ENCODE measurements at places on chromosomes 7 and 10. TPM values are rescaled to one million over a fixed set of nuclear protein-coding genes. Genes with fewer than 3 reads are reported as not detected.

DNA sequence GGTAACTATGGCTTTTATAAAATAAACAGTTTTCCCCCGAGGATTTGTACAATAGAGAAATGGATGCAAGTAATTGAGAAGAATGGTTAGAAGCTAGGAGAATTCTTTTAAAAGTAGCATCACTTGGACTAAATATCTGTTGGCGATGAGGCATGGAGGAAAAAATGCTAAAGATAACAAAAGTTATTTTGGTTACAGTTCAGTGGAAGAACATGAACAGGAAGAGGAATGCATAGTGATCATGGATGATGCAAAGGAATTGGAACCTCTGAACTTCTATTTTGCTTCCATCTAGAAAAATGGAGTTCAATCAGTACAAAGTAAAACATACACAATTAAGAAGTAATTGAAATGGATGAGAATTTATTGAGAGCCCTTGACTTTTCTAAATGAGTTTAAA is 32.9 kb downstream of the ENTPD1 start:
- peak; percentile 22 for DNase-seq

The EVX1 gene
- not detected for total RNA-seq

DNA sequence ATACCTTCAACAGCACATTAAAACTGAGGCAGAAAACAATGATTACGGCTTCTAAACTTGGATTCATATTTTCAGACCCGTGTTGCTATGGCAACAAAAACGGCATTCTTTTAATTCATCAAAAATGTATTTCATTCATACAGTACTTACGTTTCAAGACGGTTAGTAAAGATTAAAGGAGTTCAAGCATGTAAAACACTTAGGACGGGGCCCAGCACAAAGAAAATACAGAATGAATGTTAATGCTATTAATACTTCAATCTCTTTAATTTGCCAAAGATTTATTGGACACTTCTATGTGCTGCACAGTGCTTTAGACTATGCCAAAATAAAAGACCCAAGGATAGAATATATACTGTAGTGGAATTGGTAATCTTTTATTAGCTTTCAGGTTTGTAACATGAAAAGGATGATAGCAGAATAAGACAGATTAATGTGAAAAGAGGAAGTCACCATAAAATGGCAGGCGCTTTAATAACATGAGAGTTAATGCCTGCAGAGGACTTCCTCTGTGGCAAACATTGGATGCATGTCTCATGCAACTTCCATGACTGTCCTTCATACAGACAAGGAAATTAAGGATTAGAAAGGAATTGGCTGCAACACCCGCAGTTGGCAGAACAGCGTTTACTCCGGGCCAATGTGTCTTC is 201.6 kb upstream of the KLF6 start:
- no peak for DNase-seq

GRCh38 chr7:2331707-2332106 is 17.5 kb upstream of the SNX8 start:
- no peak for DNase-seq

The DIP2C gene
- total RNA-seq = 18.7 TPM

- peak; percentile 86 for DNase-seq
These were observed at the start of gene MAPK8 for GRCh38 chr10:48306265-48306869. Gene MAPK8 (plus strand): TSS chr10:48306677. CDS start chr10:48401661, 94,984 bp downstream.

The ZNF32 gene
- total RNA-seq = 29.0 TPM

GRCh38 chr7:68977385-68978055 is 620.8 kb upstream of the AUTS2 start:
- no peak for DNase-seq

DNA sequence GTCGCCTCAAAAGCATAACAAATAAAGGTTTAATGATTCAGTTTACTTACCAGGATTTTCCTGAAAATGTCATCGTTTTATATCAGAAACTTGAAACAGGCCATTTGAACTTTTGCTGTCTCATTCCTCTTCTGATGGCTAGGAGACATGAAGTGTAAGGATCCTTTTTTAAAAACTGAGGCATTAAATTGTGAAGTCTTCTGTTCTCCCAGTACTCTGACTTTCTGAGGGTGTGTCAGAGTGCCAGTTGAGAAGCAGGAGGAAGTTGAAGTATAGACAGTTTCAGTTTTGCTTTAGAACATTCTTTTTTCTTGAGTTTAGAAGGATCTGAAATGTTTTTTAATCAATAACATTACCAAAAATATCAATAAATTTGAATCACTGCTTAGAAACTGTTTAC is at the start of gene SAMD9L:
Gene SAMD9L (minus strand): TSS at position 242 of the 400 bp plus-strand sequence. CDS start 12,414 bp downstream, outside the sequence.
- DNase-seq = peak; percentile 39

GRCh38 chr10:103545366-103545765 is 51.9 kb downstream of the NEURL1 start:
- DNase-seq = no peak

The RAB19 gene
- not detected for total RNA-seq

The LIPK gene
- total RNA-seq = not detected

The PRTFDC1 gene
- 14.8 TPM for total RNA-seq

DNA sequence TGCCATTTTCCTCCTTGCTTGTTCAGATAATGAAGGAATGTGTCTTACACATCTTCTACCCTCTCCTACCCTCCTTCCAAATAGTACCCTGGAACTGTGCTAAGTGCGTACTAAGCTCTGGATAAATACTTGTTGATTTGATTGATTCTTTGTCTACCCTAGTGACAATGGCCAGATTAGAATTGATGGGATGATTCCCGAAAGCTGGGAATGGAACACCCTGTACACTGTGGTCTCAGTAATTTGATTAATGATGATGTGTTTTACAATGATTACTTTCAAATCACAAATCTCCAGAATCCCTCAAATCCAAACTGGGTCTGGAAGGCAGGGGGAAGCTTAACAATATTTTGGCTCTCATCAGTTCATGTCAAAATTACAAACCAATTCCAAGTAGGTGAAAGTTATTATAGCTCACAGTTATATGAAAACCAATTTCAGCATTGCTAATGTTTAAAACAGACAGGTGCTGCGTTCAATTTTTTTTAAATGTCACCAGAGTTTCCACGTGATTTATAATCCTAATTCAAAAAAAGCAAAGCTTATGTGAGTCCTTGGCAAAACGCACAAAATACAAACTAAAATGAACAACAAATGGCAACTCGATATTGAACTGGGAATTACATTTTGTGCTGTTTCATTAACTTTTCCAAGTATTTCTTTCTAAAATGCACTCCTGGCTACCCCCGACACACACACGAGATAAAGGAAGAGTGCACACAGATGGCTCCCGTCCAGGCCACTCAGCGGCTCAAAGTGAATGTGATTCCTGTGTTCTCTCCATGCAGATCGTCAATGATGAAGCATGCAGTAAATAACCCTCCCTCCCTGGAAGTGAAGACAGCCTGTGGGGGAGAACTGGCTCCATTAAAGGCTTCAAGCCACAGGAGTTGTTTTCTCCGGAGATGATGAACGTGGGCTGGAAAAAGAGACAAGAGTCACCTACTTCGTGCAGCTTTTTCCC is 21.7 kb upstream of the ADRB1 start:
- peak; percentile 53 for DNase-seq

DNA sequence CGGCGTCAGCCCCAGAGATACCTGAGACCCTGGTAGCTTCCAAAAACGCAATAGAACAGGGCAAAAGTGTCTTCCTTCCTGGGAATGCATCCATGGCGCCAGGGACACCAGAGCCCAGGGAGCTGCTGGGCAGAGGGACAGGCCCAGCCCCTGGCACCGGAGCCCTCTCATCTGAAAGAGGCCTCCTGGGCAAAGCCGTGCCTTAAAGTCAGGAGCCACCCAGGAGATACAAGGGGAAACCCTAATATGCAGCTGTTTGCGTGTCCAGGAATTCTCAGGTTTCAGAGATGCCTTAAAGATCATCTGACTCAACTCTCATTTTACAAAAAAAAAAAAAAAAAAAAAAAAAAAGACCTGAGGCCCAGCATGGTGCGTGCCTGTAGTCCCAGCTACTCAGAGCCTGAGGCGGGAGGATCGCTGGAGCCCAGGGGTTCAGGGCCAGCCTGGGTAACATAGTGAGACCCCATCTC is 28.0 kb downstream of the NUDT1 start:
- peak; percentile 42 for DNase-seq

GRCh38 chr7:138317044-138317596 is 142.9 kb upstream of the TRIM24 start:
- no peak for DNase-seq

The IL2RA gene
- under 0.01 TPM for total RNA-seq

GRCh38 chr10:103507235-103508191 is 14.0 kb downstream of the NEURL1 start:
- no peak for DNase-seq

DNA sequence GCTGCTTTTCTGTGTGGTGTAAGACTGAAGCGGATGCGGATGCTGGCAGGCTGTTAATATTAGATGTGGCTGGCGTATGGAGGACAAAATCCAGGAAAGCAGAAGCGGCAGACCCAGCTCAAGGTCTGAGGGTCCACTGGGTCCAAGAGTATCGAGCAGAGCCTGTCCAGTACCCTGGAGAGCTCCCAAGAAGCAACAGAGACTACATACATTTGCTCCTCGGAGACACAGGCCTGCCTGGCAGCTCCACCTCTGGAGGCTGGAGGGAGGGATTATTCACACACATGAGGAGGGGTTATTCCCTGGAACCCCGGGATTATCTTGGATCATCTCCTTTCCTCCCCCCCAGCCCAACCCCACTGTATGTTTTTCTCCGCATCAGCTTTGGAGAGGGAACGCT is 31.3 kb upstream of the LOXL4 start:
- peak; percentile 33 for DNase-seq

The ITGB8 gene
- total RNA-seq = 13.0 TPM

The ATOH7 gene
- under 0.01 TPM for total RNA-seq

DNA sequence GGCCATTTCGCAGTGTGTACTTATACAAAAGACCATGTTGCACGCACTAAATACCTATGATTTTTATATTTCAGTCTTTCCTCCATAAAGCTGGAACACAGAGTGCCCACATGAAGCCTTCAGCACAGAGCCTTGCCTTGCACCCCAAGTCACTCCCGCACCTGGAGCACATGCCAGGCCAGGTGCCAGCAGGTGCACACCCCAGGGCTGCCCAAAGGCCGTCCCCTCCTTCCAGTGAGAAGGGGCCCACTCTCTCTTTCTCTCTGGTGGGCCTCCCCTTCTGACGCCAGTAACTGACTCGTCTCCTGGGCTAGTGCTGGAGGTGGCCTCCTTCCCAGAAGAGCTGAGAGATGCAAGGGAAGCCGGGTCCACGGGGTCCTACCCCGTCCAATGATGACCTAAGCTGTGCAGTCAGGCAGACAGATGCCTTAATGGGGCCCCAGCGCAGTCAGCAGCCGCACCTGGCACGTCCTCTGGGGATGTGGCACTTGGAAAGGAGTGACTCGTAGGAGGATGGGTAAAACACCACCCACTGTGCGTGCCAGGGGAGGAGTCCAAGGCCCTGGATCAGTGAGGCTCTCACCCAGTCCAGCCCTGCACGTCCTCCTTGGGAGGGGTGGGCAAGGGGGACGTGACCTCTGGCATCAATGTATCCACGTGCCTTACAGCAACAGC is 17.7 kb upstream of the SHH start:
- no peak for DNase-seq

The SEC61G gene
- 220 TPM for total RNA-seq

The GRID2IP gene
- not detected for total RNA-seq

DNA sequence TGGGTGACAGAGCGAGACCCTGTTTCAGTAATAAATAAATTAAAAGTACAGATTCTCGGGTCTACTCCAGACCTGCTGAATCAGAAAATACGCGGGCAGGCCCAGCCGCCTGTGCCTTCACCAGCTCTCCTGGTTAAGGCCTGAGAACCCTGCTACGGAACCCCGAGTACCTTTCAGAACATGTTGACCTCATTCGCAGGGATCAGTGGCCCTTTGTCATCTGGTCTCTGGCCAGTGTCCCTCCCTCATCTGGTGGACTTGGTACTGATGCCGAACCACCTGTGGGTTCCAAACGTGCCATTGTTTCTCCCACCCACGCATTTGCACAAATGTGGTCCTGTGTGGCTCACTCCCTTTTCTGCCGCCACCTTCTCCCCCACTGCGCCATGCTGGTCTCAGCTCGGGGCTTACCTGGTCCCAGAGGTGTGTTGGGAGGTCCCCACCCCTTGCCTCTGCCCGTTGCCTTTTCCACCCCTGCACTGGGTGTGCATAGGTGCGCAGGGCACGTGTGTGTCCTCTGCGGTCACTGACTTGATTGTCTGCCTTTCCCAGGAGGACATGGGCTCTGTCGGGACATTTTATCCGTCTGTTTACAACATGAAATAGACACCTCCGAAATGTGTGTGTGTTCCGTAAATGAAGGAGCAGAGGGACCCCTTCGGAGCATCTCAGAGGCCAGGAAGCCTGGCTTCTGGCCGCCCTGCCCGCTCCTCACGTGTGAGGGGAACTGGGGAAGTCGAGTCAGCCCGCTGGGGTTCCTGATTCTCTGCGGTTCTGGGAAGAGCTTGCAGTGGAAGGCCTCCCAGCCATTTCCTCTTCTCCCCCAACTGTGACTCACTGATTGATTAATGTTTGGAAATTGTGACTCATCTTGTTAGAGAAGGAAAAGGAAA is 135.2 kb downstream of the CUX1 start:
- peak; percentile 93 for DNase-seq

DNA sequence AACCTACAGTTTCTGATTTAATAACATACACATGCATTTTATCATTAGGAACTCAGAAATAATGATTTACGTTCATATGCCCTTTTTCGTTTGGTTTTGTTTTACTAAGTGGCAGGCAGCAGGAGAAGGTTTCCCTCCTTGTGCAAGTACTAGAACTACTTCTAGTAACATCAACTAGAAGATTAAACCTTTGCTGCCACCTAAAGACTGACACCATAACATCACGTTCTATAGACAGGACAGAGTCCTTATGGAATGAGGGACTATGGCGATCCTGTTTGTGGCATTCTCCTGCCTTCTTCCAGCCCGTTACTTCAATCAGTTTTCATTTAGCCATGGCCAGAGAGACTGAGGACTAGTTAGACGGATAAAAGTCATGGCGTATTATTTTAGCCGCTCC is 53.2 kb downstream of the GAD2 start:
- peak; percentile 1 for DNase-seq

DNA sequence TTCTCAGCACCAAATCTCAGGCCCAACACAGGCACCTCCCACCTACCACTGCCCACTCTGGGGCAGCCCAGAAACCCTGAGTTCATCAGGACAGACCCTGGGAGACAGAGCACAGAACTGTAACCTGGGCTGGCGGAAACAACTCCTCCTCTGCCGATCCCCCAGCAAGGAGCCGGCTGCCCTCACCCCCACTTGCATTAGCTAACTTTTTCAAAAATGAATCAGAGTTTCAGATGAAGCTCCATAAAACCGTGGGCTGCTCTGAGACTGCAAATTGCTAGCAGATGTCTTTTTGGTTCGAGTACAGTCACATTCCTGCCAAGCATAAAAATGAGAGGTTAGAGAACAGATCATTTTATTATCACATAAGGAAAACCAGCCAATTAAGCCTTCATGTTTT is 93.4 kb upstream of the PARD3 start:
- peak; percentile 50 for DNase-seq
